ENCODE measurements at places on chromosomes 12 and 14. TPM values are rescaled to one million over a fixed set of nuclear protein-coding genes. Genes with fewer than 3 reads are reported as not detected.

DNA sequence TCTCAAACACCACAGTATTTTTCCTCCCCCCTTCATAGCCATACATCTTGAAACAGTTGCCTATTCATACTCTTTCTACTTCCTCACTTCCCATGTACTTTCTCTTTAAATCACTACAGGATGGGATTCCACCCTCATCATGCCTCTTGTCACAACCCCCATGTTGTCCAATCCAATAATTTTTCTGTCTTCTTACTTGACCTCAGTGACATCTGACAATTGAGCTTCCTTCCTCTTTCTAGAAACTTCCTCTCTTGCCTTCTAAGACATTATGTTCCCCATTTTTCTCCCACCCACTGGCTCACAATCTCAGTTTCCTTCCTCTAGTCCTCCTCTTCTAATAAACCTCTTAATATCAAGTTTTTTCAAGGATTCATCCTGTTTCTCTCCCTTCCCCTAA lies 5.3 kb downstream of the C2CD5 start:
- H3K4me1 ChIP-seq, result peaks cover 52% of the 10 kb centered on the region
- no peak overlapping the region for H3K4me3 ChIP-seq
- no peaks in the 10 kb centered on the region for H3K27me3 ChIP-seq

- H3K4me3 ChIP-seq, result no peak overlapping the region
- no peaks in the 10 kb centered on the region for H3K27me3 ChIP-seq
- no peak for DNase-seq
- H3K36me3 ChIP-seq, result no peaks in the 10 kb centered on the region
- H3K4me1 ChIP-seq, result no peaks in the 10 kb centered on the region
- H3K27ac ChIP-seq, result no peak overlapping the region
Measured at GRCh38 chr12:71536939-71537622, 97.5 kb downstream of the LGR5 start.

The POLE gene
- 23.5 TPM for total RNA-seq

The TBX3 gene
- 35.9 TPM for total RNA-seq
